ENCODE measurements at places on chromosomes 5 and 9.
A peak's percentile ranks its signal among the peaks of the same experiment; 100 is the strongest.

GRCh38 chr5:116579144-116579543 is 4.5 kb upstream of the SEMA6A start:
- no peak for ATAC-seq

DNA sequence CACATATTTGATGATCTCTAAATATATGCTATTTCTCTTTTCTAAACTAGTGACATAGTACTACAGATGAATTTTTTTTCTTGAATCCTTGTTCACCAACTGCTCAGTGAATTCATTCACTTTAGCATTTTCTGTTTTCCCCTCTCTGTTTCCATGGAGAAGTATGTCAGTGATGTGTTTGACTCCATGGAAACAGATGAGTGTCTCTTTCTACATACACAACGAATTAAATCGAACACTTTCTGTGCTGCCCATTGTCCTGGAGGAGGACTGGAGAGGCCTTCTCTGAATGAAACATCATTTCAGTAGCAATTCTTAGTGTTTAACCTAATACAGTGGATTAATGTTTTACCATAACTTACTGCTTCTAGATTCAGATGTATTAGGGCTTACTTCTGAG is 9.5 kb downstream of the INVS start:
- ATAC-seq = no peak

- ATAC-seq = no peak
Observed at GRCh38 chr9:92254381-92255337, 38.8 kb downstream of the IARS1 start.

- ATAC-seq = no peak
Observed at GRCh38 chr5:6711409-6712141, 1.7 kb upstream of the TENT4A start.

- ATAC-seq = peak; percentile 79
Observed at GRCh38 chr9:129938291-129938979, 103.2 kb downstream of the USP20 start.

DNA sequence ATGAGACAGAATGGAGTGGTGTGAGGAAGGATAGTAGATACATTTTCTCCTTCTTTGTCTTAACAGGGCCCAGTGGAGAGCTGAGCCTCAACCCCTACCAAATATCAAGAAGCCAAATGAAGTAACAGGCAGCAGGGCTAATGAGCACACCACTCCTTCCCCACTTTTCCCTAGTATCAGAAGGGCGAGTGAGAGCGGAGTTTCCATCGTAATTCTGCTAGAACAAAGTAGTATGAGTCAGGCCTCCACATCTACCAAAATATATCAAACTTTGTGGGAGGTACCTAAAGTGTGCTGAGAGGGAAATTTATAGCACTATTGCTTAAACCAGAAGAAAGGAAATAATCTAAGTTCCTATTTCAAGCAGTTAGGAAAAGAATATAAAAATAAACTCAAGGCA is 769.0 kb upstream of the RGMB start:
- ATAC-seq = no peak

GRCh38 chr5:73139485-73139884 is 19.1 kb downstream of the TMEM171 start:
- ATAC-seq = no peak

GRCh38 chr5:125236007-125236406 is 489.6 kb upstream of the ZNF608 start:
- ATAC-seq = no peak

GRCh38 chr9:33677506-33677809 is 117.9 kb upstream of the PRSS3 start:
- no peak for ATAC-seq

- ATAC-seq = no peak
Observed at GRCh38 chr5:79471556-79471955, 42.4 kb downstream of the HOMER1 start.

GRCh38 chr9:97710356-97711222 is 13.4 kb upstream of the XPA start:
- ATAC-seq = peak; percentile 98

DNA sequence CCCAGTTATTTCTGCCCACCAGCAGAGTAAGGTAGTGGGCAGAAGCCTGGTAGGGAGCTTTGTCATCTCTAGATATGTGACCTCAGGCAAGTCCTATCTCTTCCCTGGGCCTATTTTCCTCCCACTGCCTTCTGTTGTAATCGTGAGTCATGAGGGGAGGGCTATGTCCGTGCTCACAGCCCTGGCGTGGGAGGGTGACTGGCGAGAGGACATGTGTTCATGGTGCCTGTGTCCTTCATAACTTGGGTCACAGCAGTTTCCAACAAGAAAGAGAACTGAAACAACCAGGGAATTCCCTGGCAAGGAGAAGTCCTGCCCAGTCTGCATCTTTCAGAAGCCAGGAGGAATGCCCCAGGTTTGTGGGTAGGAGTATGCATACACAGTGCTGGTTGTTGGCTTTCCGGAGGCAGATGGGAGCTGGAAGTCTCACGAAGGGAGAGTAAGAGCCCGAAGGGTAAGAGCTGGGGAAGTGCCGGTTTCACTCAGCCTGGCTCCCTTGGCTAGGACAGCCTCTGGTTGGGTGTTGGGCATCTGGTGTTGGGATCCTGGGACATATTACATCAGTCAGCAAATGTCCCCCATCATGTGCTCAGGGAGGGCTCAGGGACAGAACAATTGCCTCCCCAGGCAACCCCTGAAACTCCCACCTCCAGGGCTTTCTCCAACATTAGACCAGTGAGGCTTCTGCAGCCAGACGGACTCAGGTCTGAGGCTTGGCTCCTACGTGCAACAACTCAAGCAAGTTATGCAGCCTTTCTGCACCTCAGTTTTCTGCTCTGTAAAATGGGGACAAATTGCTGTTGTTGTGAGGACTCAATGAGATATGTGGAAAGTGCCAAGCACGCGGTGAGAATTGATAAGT is 4.3 kb upstream of the TIFAB start:
- ATAC-seq = peak; percentile 8

DNA sequence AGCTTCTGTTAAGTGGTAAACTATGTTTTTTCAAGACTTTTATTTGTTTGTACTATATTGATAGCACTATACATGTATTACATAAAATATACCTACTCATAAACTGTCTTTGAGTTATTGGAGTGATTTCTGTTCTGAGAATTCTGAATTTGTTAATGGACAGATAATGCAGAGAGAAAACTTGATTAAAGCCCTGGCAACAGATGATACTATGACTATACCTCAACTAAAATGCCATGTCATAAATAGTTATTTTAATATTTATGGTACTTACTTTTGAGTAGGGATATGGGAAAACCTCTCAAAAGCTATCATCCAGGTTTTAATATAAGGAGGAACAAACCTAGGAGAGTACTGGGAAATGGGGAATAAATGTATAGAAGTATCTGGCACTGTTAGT is 947.2 kb upstream of the ARRDC3 start:
- ATAC-seq = no peak

- ATAC-seq = peak; percentile 54
Observed at GRCh38 chr5:115524199-115524847, 20.3 kb downstream of the FEM1C start.

All from SK-N-SH treated with all-trans-retinoic acid at 6 μM for 48 hours (cell line).